Neural crest cell (in vitro differentiated cells): ENCODE measurements at places on chromosomes 6 and 20. TPM values are rescaled to one million over a fixed set of nuclear protein-coding genes. Genes with fewer than 3 reads are reported as not detected.

GRCh38 chr6:108633436-108633835 lies 72.7 kb downstream of the FOXO3 start:
- H3K4me1 ChIP-seq, result peaks cover 74% of the 10 kb centered on the region
- no peak for DNase-seq
- H3K4me3 ChIP-seq, result peak overlapping the region; percentile 5

Gene ZBTB22
- 23.0 and 23.4 TPM in 2 replicates for total RNA-seq

- H3K4me1 ChIP-seq, result peaks cover 62% of the 10 kb centered on the region
- H3K4me3 ChIP-seq, result peak overlapping the region; percentile 87
- no peak for DNase-seq
- peaks cover 9% of the 10 kb centered on the region for H3K27me3 ChIP-seq
- H3K36me3 ChIP-seq, result no peaks in the 10 kb centered on the region
- H3K27ac ChIP-seq, result peak overlapping the region; percentile 95
Observed at GRCh38 chr6:37704923-37705238, 7.2 kb upstream of the MDGA1 start.

- H3K36me3 ChIP-seq, result no peaks in the 10 kb centered on the region
- DNase-seq, result peak; percentile 23
- peak overlapping the region; percentile 86 for H3K4me3 ChIP-seq
- no peak overlapping the region for H3K27ac ChIP-seq
- peaks cover 86% of the 10 kb centered on the region for H3K27me3 ChIP-seq
- H3K4me1 ChIP-seq, result peaks cover 18% of the 10 kb centered on the region
Observed at GRCh38 chr6:144064402-144065212, 30.8 kb downstream of the SF3B5 start.

DNA sequence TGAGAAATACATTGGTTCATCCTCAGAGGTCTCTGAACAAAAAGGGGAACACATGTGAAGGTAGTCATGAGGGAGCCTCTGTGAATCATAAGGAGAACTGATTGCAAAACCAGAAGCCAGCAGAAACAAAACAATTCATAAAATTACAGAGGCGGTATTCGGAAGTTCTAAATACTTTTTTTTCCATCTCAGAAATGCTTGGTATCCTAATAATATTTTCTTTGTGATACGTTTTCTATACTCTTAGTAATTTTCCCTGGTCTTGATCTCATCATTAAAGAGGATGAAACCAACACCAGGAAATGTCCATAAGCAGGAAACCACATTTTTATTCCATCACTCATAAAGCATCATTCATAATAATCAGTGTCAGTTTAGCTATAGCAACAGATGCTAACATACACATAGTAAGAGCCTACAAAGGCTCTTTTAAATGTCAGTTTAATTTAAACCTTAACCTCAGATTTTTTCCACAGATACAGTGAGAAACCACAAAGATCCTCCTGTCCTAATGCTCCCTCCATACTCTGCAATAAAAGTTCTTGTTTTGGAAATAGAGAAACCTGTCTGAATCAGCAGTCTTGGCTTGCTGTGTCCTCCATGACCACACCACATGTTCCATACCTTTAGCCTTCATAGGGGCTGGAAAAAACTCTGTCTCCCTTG lies 29.2 kb downstream of the SGK1 start:
- no peak for DNase-seq
- no peaks in the 10 kb centered on the region for H3K27me3 ChIP-seq
- no peak overlapping the region for H3K4me3 ChIP-seq
- no peak overlapping the region for H3K27ac ChIP-seq
- no peaks in the 10 kb centered on the region for H3K36me3 ChIP-seq

- H3K27me3 ChIP-seq, result peaks cover 61% of the 10 kb centered on the region
- H3K4me3 ChIP-seq, result no peak overlapping the region
- H3K36me3 ChIP-seq, result no peaks in the 10 kb centered on the region
- peaks cover 27% of the 10 kb centered on the region for H3K4me1 ChIP-seq
- no peak overlapping the region for H3K27ac ChIP-seq
Observed at GRCh38 chr20:1835186-1836035, 59.8 kb upstream of the SIRPA start.

Gene FAM83C
- not detected in 2 replicates for total RNA-seq

DNA sequence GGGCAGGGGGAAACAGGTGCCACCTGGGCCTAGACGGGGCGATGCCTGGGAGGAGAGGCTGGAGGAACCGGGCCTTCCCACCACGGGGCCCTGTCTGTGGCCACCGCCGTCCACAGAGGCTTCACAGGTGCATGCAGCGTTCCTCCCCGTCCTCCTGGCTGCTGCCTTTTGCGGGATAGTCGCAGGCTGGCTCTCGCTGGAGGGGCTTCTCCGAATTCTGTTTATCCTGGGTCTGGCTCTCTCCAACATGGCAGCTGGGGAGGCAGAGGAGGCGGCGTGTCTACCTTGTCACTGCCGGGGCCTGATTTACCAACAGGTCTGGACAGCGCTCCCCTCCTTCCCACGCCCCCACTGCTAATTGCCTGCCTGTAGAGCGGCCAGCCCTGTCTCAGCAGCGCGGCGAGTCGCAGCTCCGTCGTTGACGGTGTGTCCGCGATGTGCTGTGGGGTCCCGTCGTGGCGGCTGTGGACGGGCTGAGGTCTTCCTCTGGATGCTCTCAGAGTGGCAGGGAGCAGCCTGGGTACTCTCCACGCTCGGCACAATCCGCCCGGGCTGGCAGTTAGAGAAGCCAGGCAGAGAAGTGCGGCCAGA lies 262.9 kb downstream of the TAF4 start:
- H3K27ac ChIP-seq, result no peak overlapping the region
- H3K4me3 ChIP-seq, result no peak overlapping the region
- peaks cover 7% of the 10 kb centered on the region for H3K4me1 ChIP-seq

Gene SMIM26
- 65.4 and 68.3 TPM in 2 replicates for total RNA-seq

Gene COL9A1
- 28.6 and 30.8 TPM in 2 replicates for total RNA-seq
